ENCODE measurements at places on chromosomes 3 and 15.

DNA sequence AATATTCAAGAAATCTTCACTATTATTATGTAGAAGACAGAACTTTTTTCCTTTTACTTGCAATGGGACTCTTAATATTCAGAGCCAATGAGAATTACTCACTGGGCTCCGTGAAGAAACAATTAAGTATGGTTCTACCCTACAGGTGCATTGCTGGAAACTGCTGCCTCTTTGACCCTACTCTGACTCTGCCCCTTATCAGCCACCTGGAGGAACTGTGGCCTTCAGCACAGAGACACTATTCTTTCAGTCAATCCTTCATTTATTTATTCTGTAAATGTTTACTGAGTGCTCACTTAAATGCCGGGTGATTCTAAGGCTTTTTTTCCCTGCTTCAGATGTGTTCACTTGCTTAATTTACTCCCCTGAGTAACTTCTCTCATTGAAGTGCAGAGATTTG, 163.2 kb downstream of the SYNPR start:
- H3K27ac ChIP-seq: no peak overlapping the region
- H3K27me3 ChIP-seq: peaks cover 2% of the 10 kb centered on the region
- H3K36me3 ChIP-seq: no peaks in the 10 kb centered on the region
- H3K4me1 ChIP-seq: no peaks in the 10 kb centered on the region
- H3K4me3 ChIP-seq: no peak overlapping the region

DNA sequence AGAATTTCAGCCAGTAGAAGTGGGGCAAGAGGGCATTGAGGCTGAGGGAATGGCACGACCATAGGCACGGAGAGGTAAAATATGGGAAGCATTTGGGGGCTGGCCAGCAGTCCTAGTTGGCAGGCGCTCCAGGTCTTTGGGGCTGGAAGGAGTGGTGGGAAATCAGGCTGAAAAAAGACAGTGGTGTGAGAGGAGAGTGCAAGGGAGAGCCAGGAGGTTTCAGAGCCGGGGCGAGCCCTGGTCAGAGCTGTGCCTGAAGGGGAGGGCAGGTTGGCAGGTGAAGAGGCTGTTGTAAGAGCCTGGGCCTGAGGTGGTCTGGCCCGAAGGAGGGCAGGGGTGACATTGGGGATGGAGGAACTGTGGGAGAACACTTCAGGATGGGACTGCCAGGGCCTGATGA, 1.6 kb upstream of the IDH3A start:
- H3K4me1 ChIP-seq: peaks cover 32% of the 10 kb centered on the region
- H3K27ac ChIP-seq: peak overlapping the region; percentile 82

GRCh38 chr3:190497811-190498210, 16.1 kb upstream of the IL1RAP start:
- peaks cover 4% of the 10 kb centered on the region for H3K36me3 ChIP-seq
- no peak overlapping the region for H3K27ac ChIP-seq
- DNase-seq: no peak
- no peak overlapping the region for H3K4me3 ChIP-seq
- peaks cover 5% of the 10 kb centered on the region for H3K4me1 ChIP-seq

DNA sequence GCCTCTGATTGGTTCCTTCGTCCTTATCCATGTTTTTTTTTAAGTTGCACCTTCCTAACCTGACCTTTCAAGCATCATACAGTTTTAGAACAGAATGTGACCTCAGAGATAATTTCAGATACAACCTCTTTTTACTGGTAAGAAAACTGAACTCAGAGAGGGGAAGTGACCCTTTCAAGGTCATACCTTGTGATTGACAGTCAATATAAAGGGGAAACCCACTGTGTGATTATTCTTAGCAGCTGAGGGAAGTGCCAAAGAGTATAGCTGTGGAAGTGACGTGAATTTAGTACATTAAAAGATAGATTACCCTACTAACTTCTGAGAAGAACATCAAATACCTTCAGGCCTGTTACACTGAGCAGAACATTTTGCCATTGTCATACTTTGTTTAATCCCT, 319.4 kb downstream of the NEK10 start:
- no peaks in the 10 kb centered on the region for H3K36me3 ChIP-seq
- no peaks in the 10 kb centered on the region for H3K27me3 ChIP-seq
- no peak for DNase-seq
- no peak overlapping the region for H3K27ac ChIP-seq

DNA sequence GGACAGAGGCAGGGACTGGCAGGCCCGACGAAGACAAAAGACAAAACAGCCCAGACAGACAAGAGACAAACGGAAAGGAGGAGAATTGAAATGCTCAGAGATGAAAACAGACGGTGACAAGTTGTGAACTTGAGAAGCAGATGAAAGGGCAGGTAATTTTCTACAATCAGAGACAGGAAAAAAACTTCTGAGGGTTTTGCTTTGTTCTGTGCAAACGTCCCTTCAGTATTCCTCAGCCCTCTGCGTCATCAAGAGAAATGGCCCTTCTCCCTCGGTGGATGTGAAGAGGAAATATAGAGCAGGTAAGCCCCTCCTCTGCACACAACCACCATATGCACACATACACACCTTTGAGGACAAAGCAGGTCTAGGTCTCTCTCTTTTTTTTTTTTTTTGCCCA, 206.6 kb downstream of the UACA start:
- no peak overlapping the region for H3K27ac ChIP-seq
- peaks cover 17% of the 10 kb centered on the region for H3K27me3 ChIP-seq
- DNase-seq: no peak
- no peak overlapping the region for H3K4me3 ChIP-seq

DNA sequence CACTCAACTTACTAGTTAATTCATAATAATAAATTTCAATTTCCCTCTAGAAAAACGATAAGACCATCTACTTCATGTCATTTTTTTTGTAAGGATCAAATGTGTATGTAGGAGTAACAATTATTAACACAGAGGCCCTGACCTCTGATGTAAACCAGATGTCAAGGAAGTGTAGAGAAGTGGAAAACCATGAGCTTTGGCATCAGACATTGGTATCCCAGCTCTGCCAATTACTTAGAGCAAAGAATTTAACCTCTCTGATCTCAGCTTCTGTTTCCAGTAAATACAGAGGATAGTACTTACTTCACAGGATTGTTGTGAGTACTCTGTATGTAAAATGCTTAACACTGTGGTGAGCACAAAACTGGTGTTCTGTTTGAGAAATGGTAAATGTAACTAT, 17.5 kb downstream of the AQR start:
- no peaks in the 10 kb centered on the region for H3K27me3 ChIP-seq
- H3K27ac ChIP-seq: no peak overlapping the region
- no peaks in the 10 kb centered on the region for H3K4me1 ChIP-seq

GRCh38 chr3:58222161-58222724, 11.5 kb upstream of the DNASE1L3 start:
- no peak overlapping the region for H3K27ac ChIP-seq
- peaks cover 12% of the 10 kb centered on the region for H3K4me1 ChIP-seq
- peaks cover 21% of the 10 kb centered on the region for H3K27me3 ChIP-seq
- H3K36me3 ChIP-seq: no peaks in the 10 kb centered on the region

DNA sequence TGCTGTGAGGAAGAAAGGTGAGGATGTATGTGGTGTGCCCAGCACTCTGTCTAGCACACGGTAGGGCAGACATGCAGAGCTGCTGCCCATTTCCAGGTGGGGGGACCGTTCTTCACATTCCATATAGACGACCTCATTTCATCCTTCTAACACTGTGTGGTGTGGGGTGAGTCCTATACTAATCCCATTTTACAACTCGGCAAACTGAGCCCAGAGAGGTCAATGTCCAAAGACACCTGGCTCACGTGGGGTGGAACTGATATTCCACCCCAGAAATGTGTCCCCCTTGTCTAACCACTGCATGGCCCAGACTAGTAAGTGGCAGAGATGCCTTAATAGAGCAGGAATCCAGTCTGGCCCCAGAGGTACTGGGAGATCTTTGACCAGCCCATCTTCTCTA, 119.2 kb downstream of the FBLN2 start:
- no peak for DNase-seq
- no peak overlapping the region for H3K27ac ChIP-seq
- H3K4me1 ChIP-seq: no peaks in the 10 kb centered on the region
- peaks cover 2% of the 10 kb centered on the region for H3K27me3 ChIP-seq
- no peaks in the 10 kb centered on the region for H3K36me3 ChIP-seq
- H3K4me3 ChIP-seq: no peak overlapping the region

Data from activated T-helper 1 cell treated with anti-CD3 and anti-CD28 coated beads, Interleukin-12 subunit alpha, Interleukin-12 subunit beta, Interleukin-2, Interleukin-4 antibody, amounts not matched to agents 30 ng/mL and 10 ng/mL and 1 ng/mL, durations not matched to agents 14 hours and 24 hours and 36 hours (primary cell).